ENCODE measurements at places on chromosomes 3 and 15. TPM values are rescaled to one million over a fixed set of nuclear protein-coding genes. Genes with fewer than 3 reads are reported as not detected.

DNA sequence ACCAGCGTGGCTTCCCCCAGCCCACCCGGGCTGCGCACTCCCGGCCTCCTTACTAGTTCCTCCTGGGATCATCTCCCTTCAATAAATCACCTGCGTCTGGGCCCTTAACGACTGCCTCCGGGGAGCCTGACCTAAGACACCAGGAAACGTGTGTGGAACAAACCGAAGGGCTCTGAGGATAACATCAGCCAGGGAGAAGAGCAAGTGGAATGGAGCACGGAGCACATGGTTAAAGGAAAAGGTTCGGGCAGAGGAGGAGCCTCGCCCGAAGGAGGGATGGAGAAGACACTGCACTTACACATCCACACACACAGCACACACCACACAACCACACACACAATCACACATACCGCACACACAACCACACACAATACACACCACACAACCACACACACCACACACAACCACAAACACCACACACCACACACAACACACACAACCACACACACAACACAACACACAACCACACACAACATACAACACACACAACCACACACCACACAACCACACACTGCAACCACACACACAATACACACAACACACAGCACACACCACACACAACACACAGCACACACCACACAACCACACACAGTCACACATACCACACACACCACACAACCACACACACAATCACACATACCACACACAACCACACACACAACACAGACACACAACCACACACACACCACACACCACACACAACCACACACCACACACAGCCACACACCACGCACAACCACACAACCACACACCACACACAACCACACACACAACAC lies 24.7 kb downstream of the CPN2 start:
- peaks cover 24% of the 10 kb centered on the region for H3K4me1 ChIP-seq
- H3K27ac ChIP-seq, result no peak overlapping the region
- H3K36me3 ChIP-seq, result no peaks in the 10 kb centered on the region
- H3K4me3 ChIP-seq, result no peak overlapping the region
- H3K27me3 ChIP-seq, result no peaks in the 10 kb centered on the region
- DNase-seq, result no peak

DNA sequence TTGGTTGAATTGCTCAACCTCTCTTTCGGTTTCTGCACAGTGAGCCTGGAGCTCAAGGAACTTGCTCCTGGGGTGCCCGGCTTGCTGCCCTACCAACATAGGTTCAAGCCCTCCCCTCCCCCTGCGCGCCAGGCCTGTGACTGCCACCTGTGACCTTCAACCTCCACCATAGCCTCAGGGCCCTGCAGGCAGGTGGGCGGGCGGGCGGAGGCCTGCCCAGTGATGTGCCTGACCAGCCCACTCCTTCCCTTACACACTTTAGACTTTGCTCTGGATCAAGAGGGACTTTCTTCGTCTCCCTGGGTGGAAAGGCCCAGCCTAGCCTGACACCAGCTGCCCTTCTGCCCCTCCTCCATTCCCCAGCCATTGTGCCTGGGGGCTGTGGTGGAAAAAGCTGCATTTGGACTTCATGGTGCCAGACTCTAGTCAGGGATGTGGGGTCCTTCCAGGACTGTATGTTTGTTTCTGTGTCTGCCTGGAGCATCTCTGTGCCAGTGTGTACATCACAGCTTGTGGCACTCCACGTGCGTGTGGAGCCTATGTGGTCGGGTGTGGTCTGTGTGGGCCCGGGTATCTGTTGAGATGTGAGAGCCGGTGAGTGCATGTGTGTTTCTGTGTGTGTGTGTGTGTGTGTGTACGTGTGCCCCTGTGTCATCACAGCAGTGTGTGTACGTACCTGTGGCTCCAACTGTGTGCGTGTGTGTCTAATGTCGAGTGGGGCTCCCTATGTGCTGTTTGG lies 9.5 kb downstream of the PRKCD start:
- H3K36me3 ChIP-seq, result no peaks in the 10 kb centered on the region
- H3K4me1 ChIP-seq, result peaks cover 12% of the 10 kb centered on the region

DNA sequence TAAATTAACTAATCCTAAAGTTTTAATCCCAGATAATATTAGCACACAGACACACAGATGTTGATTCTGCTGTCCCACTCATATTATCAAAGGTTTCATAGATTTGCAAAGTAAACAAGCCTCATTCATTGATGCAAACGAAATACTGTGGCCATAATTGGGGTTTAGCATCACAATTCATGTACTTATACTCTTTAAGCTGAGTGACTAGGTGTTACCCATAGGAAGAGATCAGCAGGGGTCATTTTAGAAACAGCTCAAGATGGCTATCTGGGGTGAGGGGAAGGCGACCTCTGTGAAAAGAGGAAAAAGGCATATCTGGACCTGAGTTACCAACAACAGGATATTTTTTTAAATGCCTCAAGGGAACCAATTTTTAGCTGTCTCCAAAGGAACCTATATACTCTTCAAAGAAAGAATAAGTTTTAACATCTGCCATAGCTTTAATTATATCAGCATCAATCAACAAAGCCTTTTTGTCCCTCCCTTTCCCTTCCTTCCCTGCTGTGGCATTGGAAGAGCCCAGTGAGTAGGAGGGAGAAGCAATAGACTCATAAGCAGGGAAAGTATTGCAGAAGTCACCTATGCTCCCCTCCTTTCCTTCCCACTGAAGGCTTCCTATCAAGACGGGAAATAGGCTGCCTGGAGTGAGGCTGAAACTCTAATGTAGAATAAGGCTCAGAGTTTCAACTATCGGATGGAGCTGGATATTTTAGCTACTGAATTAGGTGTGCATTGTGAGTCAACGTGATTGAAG lies 553.4 kb downstream of the ZIC1 start:
- no peaks in the 10 kb centered on the region for H3K36me3 ChIP-seq
- H3K4me1 ChIP-seq, result no peaks in the 10 kb centered on the region
- no peak overlapping the region for H3K4me3 ChIP-seq
- DNase-seq, result no peak
- H3K27me3 ChIP-seq, result no peaks in the 10 kb centered on the region

DNA sequence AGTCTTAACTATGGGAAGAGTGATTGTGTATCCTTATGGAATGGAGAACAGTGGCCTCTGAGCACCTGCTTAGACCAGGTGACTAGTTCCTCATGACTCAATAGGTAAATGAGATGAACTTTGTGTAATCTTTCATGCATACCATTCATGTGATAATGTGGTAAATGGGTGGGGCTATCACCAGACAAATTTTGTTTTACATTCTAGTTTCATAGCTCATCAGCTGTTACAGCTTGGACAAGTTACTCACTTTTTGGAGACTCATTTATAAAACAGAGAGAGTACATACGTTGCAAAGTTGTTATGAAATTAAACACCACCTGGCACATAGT lies 103.7 kb upstream of the TGFBR2 start:
- H3K27ac ChIP-seq, result no peak overlapping the region
- no peaks in the 10 kb centered on the region for H3K36me3 ChIP-seq
- peaks cover 13% of the 10 kb centered on the region for H3K4me1 ChIP-seq
- no peak for DNase-seq
- no peaks in the 10 kb centered on the region for H3K27me3 ChIP-seq

DNA sequence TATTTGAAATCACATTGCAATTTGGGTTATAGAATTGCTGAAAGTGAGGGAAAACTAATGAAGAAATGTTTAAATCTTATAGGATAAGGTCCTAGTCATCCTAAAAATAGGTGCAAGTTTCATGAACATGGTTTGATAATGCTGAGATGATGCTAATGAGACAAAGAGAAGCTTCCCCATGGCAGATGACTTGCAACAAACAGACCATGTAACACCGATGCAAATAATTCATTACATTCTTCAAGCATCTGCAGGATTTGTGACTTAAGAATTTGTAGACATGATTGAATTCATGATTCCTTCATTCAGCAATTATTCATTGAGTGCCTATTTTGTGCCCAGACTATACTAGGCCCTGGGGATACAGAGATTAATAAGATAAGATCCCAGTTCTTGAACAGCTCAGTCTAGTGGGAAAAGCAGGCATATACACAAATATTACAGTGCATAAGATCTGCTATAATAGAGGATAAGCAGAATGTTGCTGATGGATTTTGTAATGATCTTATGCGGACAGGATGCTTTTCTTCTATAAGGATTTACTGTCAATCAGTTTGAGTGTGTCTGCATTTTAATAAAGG lies 367.9 kb upstream of the GBE1 start:
- H3K36me3 ChIP-seq, result no peaks in the 10 kb centered on the region
- H3K27me3 ChIP-seq, result no peaks in the 10 kb centered on the region
- no peak for DNase-seq
- H3K4me1 ChIP-seq, result no peaks in the 10 kb centered on the region

- no peak overlapping the region for H3K4me3 ChIP-seq
- H3K36me3 ChIP-seq, result no peaks in the 10 kb centered on the region
- peak overlapping the region; percentile 41 for H3K27ac ChIP-seq
Measured at GRCh38 chr3:172559020-172559419, 35.8 kb upstream of the TNFSF10 start.

GRCh38 chr3:56960234-56960917 lies 100.1 kb upstream of the SPATA12 start:
- no peak for DNase-seq
- H3K27me3 ChIP-seq, result no peaks in the 10 kb centered on the region
- H3K27ac ChIP-seq, result no peak overlapping the region
- H3K36me3 ChIP-seq, result peaks cover 4% of the 10 kb centered on the region
- no peak overlapping the region for H3K4me3 ChIP-seq
- peaks cover 3% of the 10 kb centered on the region for H3K4me1 ChIP-seq

- no peak for DNase-seq
- H3K4me1 ChIP-seq, result peaks cover 31% of the 10 kb centered on the region
- H3K27me3 ChIP-seq, result no peaks in the 10 kb centered on the region
- no peak overlapping the region for H3K4me3 ChIP-seq
- no peak overlapping the region for H3K27ac ChIP-seq
Measured at GRCh38 chr3:125151916-125152315, 60.6 kb downstream of the SLC12A8 start.

GRCh38 chr15:63374686-63375520 lies 6.7 kb downstream of the CA12 start:
- no peaks in the 10 kb centered on the region for H3K27me3 ChIP-seq
- no peaks in the 10 kb centered on the region for H3K36me3 ChIP-seq
- H3K4me1 ChIP-seq, result peaks cover 17% of the 10 kb centered on the region
- H3K4me3 ChIP-seq, result no peak overlapping the region

DNA sequence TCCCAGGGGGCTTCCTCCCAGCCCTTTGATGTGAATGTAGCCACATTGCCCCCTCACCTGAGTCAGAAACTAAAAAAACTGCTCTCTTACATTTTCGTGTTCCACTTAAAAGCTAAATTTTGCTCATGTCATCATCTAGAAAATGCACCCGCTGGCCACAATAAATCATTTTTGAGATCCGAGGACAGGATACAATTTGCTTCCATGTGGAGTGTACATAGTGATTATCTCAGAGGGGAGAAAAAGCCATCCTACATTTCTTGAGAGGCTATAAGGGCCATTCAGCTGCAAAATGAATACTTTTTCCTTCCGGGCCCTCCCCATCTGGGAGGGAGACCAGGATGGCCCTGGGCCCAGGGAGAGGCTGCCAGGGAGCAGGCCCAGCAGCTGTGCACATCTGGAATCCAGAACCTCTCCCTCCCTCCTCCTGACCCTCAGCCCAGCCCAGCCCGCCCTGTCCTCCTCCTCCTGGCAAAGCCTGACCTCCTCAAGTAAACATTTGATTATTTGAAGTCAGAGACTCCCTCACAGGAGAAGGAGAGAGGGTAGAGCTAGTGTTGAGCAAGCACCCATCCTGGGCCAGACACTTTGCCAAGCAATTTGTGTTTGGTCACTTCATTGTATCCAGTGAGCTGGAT lies 59.1 kb downstream of the CORO2B start:
- H3K27me3 ChIP-seq, result no peaks in the 10 kb centered on the region
- DNase-seq, result no peak

- no peak overlapping the region for H3K4me3 ChIP-seq
- H3K27me3 ChIP-seq, result peaks cover 30% of the 10 kb centered on the region
- no peaks in the 10 kb centered on the region for H3K36me3 ChIP-seq
- peaks cover 14% of the 10 kb centered on the region for H3K4me1 ChIP-seq
- H3K27ac ChIP-seq, result no peak overlapping the region
Measured at GRCh38 chr3:198076722-198077308, 116.8 kb downstream of the LMLN start.

GRCh38 chr3:122003112-122003511 lies 18.9 kb downstream of the ILDR1 start:
- no peak overlapping the region for H3K27ac ChIP-seq
- DNase-seq, result peak; percentile 60
- H3K4me1 ChIP-seq, result no peaks in the 10 kb centered on the region
- no peaks in the 10 kb centered on the region for H3K36me3 ChIP-seq

DNA sequence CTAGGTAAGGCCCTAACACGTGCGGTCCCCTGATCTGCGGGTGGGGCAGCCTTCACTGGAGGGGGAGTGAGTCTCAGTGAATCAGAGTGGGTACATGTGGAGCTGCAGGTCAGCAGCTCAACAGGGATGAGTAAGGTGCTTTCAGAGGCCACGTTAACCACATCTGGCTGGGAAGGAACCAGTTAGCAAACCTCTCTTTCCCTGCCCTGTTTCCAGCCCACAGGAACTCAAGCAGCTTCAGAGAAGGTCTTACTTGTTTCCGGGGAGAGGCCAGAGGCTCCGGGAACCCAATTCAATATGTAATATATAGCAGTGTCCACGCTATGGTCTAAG lies 175.3 kb downstream of the XXYLT1 start:
- H3K4me1 ChIP-seq, result no peaks in the 10 kb centered on the region
- H3K27ac ChIP-seq, result no peak overlapping the region
- no peaks in the 10 kb centered on the region for H3K36me3 ChIP-seq
- H3K27me3 ChIP-seq, result no peaks in the 10 kb centered on the region
- no peak overlapping the region for H3K4me3 ChIP-seq
- DNase-seq, result no peak

- no peak overlapping the region for H3K4me3 ChIP-seq
- no peaks in the 10 kb centered on the region for H3K36me3 ChIP-seq
- DNase-seq, result no peak
- H3K27me3 ChIP-seq, result no peaks in the 10 kb centered on the region
- no peaks in the 10 kb centered on the region for H3K4me1 ChIP-seq
- H3K27ac ChIP-seq, result no peak overlapping the region
Measured at GRCh38 chr15:79178594-79178993, 88.0 kb upstream of the RASGRF1 start.

GRCh38 chr3:124588794-124589193 lies 141.5 kb upstream of the UMPS start:
- no peak overlapping the region for H3K27ac ChIP-seq
- H3K4me3 ChIP-seq, result no peak overlapping the region
- no peak for DNase-seq
- H3K36me3 ChIP-seq, result no peaks in the 10 kb centered on the region
- H3K4me1 ChIP-seq, result peaks cover 17% of the 10 kb centered on the region

DNA sequence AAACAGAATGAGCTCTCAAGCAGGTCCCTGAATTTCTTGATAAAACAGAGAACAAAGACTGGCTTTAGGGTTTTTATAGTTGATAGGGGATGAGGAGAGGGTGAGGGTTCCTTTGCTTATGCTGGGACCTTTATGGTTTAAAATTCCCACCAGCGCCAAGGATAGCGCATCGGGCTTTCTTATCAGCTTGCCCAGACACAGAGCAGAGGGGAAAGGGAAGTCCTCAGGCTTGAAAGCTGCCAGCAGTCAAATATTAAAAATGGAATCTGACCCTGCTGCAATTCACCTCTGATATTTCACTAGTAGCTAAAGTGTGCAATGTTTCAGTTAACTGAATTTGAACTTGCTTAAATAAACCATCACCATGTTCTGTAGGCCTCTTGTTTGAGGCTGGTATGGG lies 55.0 kb upstream of the EPHA3 start:
- no peak overlapping the region for H3K27ac ChIP-seq
- no peak overlapping the region for H3K4me3 ChIP-seq
- H3K4me1 ChIP-seq, result no peaks in the 10 kb centered on the region
- no peaks in the 10 kb centered on the region for H3K27me3 ChIP-seq
- DNase-seq, result no peak

The CYP19A1 gene
- total RNA-seq, result 2.1 TPM

The KIF15 gene
- 1.2 TPM for total RNA-seq

The ZKSCAN7 gene
- 3.6 TPM for total RNA-seq

The MFAP1 gene
- 18.6 TPM for total RNA-seq
